NCI-H345 (cell line): ENCODE measurements at places on chromosomes 5 and 9.

- no peak for DNase-seq
These were observed 410.1 kb downstream of the CDH18 start for GRCh38 chr5:19577882-19578281.

- no peak for DNase-seq
These were observed 56.9 kb downstream of the ABLIM3 start for GRCh38 chr5:149198148-149198547.

GRCh38 chr9:133904346-133905090 lies 87.6 kb downstream of the VAV2 start:
- DNase-seq, result no peak

DNA sequence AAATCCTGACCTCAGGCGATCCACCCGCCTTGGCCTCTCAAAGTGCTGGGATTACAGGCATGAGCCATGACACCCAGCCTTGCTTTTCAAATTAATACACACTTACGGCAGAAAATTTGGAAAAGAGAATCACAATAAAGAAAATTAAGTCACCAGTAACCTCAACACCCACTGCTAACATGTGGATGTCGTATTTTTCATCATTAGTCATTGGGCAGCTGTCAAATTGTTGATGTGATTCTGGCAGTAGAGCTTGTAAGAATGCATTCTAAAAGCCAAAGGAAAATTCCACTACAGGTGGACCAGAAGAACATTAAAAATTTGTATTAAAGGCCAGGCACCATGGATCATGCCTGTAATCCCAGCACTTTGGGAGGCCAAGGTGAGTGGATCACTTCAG lies 237.3 kb upstream of the TUT7 start:
- no peak for DNase-seq

DNA sequence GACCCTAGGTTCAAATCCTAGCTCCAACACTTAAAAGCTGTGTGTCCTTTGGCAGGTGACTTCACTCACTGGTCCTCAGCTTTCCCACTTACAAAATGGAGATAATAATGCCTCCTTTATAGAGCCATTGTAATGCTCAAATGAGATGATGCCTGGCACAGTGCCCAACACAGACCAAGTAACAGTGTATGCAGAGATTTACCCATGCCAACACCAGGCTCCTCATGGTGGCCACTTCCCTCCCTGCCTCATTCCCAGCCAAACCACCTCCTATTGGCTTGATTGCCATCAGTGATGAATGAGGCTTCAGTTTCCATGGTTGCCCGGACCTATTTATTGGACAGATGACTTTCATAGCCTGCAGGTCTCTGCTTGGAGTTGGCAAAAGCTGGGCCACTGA lies 469.4 kb downstream of the CDK5RAP2 start:
- peak; percentile 52 for DNase-seq

- no peak for DNase-seq
These were observed 12.0 kb downstream of the ADRA1B start for GRCh38 chr5:159928122-159928909.

- no peak for DNase-seq
These were observed 53.1 kb upstream of the DAB2IP start for GRCh38 chr9:121598167-121598964.

DNA sequence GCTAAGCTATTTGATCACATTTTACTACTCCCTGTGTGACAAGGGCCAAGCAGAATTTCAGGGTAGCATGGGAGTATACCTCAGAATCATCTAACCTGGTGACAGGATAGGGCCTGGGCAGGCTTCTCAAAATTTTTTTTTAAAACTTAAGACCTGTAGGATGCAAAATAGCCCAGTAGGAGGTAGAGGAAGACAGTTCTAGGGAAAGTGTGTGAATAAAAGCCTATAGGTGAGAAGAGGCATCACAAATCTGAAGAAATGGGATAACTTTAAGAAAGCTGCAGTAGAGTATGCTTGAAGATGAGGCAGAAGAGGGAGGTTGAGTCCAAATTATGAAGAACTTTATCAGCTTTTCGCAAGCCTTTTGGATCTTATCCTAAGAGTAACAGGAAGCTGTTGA lies 32.3 kb downstream of the CNTRL start:
- no peak for DNase-seq

GRCh38 chr9:16154521-16155078 lies 601.8 kb downstream of the CCDC171 start:
- DNase-seq, result no peak

- DNase-seq, result no peak
These were observed 31.7 kb downstream of the NRG2 start for GRCh38 chr5:140011297-140011802.

GRCh38 chr5:72555871-72556270 lies 48.7 kb upstream of the ZNF366 start:
- DNase-seq, result peak; percentile 11

GRCh38 chr5:80243567-80243966 lies 12.3 kb downstream of the SERINC5 start:
- DNase-seq, result no peak

DNA sequence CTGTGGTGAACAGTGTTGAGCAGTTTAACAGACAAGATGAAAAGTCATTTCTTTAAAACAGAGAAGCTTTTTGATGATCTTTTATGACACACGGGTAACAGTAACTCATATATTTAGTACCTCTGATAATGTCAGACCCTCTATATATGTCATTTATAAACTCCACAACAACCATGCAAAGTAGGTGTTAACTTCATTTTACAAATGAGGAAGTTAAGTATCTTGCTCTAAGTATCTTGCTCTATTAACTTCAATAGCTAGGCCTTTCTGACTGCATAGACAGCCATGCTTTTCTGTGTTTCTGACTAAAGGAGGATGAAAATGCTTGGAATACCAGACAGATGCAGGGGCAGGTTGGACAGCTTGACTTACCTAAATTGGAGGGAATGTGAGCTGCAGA lies 1.8 kb downstream of the NUDT2 start:
- DNase-seq, result no peak

DNA sequence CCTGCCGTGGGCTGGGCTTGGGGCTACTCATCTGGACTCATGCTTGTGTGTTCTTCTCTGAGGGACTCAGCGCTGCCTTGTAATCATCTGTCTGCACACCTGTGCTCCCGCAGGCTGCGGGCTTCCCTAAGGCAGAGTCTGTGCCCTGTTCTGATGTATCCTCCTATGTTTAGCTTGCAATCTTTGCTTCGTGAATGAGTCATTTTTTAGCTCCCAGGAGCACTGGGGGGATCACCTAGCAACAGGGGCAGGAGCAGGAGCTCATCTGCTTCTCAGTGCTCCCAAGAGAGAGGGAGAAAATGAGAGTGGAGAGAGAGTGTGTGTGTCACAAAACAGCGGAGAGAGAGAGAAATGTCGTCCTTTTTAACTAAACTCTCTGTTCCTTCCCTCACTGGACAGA lies 202.4 kb upstream of the ZNF618 start:
- DNase-seq, result no peak

- no peak for DNase-seq
These were observed 82.2 kb upstream of the HSPA9 start for GRCh38 chr5:138657360-138657759.

DNA sequence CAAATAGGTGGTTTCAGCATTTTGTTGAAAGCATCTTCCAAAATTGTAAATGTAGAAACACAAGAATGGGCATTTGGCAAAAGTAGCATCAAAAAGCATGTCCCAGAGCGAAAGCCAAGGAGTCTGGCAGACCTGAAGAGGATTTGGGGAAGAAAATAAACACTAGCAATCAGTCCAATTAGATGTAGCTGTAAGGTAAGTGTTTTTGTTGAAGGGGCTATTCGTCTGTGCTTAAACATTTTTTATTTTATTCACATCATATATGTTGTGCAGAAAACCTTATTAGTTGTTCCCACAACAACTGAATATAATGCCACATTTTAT lies 954.1 kb upstream of the COX7C start:
- DNase-seq, result no peak

DNA sequence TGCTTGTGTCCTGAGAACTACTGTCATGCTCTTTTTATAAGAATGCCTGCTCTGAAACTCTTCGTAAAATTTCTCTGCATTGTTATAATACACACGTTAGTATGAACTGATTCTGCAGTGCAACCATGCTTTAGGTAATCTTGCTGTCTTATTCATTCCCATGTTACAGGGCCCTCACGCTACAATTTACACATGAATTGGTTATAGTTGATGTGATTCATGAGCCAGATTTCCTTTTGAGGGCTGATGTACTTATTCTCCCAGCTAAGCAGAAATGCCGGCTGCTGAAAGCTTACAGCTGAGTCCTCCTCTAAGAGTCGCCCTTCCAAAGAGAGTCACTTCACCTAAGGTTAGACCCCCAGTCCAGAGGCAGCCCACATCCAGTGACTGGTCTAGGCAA lies 233.5 kb upstream of the PCSK5 start:
- DNase-seq, result no peak

- no peak for DNase-seq
These were observed 19.8 kb downstream of the TTC23L start for GRCh38 chr5:34858790-34859189.

GRCh38 chr5:3226196-3226920 lies 369.3 kb upstream of the IRX1 start:
- no peak for DNase-seq

- no peak for DNase-seq
These were observed 804 bp downstream of the MED10 start for GRCh38 chr5:6377582-6377904.

DNA sequence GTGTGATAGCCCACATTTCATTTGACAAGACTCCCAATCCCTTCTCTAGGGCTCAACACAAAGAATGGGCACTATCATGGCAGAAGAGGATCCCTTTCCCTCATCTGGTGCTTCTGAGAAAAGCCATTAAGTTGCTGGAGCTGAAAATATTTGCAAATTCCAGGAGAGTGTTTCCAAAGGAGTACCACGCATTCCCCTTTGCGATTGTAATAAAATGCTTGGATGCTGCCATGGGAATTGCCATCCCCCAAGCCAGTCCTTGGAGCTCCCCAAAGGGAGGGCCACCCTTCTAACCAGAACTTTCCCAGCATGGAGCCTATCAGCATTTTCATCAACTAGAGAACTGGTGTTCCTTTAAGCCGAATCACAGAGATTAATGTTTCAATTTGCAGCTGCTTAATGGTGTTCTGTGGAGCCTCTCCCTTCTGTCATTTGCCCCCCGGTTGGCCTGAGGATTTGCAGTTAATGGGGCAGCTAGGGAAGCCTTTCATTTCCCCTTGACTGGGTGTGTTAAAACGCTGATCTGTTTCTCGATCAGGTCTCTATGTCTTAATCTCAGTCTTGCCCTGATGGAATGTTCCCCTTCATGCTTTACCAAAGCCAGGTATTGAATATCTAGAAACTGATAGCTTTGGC lies 133.0 kb downstream of the ENC1 start:
- no peak for DNase-seq

DNA sequence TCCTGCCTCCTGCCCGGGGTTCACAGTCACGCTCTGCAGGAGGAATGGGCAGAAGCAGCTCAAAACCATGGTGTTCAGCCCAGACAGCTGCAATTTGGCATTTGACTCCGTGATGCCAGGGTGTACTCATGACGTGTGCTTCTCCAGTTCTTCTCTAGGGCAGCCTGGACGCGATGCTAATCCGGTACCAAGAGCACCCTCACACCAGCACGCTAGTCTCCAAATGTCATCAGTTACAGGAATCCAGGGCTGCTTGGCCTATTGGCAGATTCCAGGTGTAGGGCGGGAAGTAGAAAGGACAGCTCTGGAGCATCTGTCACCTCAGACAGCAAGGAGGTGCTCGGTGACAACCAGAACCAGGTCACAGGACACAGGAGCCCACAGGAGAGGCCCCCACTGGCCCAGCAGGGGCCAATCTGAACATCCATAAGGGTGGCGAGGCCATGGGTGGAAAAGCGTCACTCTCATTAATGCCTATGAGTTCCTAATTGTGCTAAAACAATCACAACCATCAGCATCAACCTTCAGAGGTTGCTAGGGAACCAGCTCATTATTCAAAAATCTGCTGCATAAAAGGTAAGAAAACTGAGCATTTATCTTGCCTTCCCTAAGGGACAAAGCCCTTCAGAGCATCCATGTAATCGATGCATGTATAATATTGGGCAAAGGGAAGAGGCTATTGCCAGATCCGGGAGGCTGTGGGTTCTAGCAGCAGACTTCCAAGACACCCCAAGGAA lies 241.9 kb upstream of the IRX4 start:
- no peak for DNase-seq

DNA sequence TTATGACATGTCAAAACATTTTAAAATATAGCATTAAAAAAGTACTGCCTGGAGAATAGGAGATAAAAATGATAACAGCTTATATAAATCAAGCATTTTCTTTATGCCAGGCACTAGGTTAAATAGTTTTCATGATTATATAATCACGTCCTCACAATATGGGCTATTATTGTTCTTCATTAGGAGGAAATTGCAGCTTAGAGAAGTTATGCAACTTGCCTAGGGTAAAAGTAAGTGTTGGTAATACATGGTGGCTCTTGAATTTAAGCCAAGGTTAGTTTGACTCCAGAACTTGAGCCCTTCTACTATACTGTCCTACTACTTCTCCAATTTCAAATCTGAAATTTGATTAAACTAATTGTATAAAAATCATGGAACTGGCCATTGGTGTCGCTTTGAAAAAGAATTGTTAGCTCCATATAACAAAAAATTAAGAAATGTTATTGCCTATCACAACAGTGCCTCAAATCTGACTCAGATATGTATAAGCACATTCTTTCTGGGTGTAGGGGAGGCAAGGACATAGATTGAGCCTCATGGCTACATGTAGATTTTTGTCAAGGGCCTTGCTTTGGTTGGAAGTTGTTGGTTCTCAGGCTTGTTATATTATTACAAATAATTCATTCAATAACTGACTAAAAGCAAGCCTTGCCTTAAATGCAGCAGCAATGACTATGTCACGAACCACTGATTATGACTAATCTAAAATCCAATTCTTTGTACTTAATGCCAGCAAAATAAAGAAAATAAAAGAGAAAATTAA lies 223.5 kb upstream of the DAB2 start:
- DNase-seq, result no peak

- DNase-seq, result no peak
These were observed 500.0 kb downstream of the SPATA31D1 start for GRCh38 chr9:82488313-82489200.

GRCh38 chr9:134637696-134638501 lies 3.7 kb upstream of the COL5A1 start:
- DNase-seq, result no peak

DNA sequence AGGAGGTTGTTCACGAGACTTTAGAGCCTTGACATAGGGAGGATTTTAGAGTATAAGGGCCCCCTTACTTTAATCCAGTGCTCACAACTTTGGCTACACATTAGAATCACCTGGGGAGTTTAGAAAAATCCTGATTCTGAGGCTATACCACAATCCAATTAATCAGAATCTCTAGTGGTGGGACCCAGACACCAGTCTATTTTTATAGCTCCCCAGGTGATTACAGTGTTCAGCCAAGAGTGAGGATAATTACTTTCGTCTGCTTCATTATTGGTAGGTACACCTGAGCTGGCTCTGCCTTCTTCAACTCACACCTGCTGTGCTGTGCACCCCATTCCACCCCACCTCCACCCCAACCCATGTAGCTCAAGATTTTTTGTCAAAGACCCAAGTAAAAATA lies 141.3 kb upstream of the EPB41L4A start:
- no peak for DNase-seq

DNA sequence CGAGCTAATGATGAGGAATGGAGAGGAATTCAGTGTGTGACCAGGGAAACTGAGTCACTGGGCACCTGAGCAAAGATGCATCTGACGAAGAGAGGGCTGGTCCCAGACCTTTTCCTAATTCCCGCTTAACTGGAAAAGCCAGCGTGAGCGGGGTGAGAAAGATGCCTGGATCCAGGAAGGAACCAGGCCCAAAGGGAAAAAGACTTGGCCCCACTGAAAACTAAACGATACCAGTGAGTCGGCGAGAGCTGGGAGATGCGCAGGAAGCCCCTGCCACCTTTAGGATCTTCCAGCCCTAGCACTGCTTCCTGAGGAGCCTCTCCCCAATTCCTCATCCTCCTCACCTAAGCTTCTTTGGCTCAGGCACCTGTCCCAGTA lies 499 bp upstream of the FCHSD1 start:
- DNase-seq, result no peak
